ENCODE measurements at places on chromosomes 7 and 10.

DNA sequence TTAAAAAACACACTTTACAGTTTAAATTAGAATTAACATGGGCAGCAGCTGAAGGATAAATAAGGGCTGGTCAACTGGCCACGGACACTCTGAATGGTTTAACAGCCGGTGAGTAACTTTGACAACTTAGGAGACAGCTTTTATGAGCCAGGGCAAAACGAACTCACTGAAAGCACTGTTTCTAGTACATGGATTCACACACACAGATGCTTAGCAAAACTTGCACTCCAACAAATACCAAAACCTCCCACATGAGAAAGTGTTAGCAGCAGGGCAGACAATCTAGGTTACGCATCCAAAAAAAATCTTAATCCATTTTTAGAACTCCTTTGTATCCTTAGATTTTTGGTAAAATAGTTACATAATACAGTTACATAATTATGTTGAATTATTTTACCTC lies 486.4 kb downstream of the PHTF2 start:
- DNase-seq, result no peak

DNA sequence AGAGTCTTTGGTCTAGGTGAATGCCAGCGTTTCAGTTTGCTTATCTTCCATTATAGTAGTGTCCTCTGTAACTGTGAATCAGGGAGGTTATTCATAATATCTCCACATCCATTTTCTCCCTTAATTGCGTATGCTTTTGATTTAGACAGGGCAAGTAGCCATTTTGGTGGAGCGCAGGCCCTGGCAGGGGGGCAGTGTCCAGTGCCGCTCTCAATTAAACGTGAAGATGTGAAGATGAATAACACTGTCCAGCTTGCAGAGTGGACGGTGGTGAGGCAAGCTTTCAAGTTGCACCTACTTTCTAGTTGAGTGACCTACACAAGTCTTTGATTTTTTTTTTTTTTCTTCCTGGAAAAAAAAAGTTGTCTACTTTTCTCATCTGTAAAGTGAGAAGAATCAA lies 4.5 kb downstream of the TSPAN14 start:
- no peak for DNase-seq

- DNase-seq, result peak; percentile 2
Measured at GRCh38 chr10:46232084-46232483, 54.7 kb upstream of the ANTXRL start.

GRCh38 chr7:55194522-55194921 lies 170.6 kb upstream of the LANCL2 start:
- no peak for DNase-seq

GRCh38 chr10:119500821-119501220 lies 41.7 kb downstream of the RGS10 start:
- no peak for DNase-seq

- DNase-seq, result no peak
Measured at GRCh38 chr7:79320741-79321473, 132.6 kb downstream of the MAGI2 start.

GRCh38 chr10:67119651-67120050 lies 193.8 kb downstream of the LRRTM3 start:
- DNase-seq, result no peak

GRCh38 chr7:101624246-101625001 lies 4.7 kb downstream of the MYL10 start:
- DNase-seq, result no peak

DNA sequence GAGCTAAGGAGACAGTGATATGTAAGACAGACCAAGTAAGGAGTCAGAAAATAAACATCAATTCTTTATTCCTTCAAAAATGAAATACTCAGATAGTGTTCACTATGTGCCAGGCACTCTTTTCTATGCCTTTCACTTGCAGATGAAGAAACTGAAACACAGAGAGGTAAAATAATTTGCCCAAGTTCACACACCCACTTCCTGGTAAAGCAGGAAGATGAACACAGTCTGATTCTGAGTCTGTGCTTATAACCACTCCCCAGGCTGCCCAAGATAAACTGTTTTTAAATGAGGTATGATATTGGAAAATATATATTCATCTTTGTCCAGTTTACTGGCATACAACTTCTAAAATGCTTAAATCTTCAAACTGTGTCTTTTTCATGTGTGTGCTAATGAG lies 294.4 kb upstream of the NPVF start:
- DNase-seq, result no peak

- no peak for DNase-seq
Measured at GRCh38 chr7:145534301-145534700, 582.3 kb upstream of the CNTNAP2 start.

- no peak for DNase-seq
Measured at GRCh38 chr7:30717181-30717580, 34.8 kb upstream of the INMT start.

- DNase-seq, result no peak
Measured at GRCh38 chr10:83274088-83274487, 865.2 kb upstream of the GHITM start.

GRCh38 chr10:116740971-116741370 lies 1.4 kb downstream of the HSPA12A start:
- no peak for DNase-seq
